ENCODE measurements at places on chromosomes 13 and 19.
A peak's percentile ranks its signal among the peaks of the same experiment; 100 is the strongest.

DNA sequence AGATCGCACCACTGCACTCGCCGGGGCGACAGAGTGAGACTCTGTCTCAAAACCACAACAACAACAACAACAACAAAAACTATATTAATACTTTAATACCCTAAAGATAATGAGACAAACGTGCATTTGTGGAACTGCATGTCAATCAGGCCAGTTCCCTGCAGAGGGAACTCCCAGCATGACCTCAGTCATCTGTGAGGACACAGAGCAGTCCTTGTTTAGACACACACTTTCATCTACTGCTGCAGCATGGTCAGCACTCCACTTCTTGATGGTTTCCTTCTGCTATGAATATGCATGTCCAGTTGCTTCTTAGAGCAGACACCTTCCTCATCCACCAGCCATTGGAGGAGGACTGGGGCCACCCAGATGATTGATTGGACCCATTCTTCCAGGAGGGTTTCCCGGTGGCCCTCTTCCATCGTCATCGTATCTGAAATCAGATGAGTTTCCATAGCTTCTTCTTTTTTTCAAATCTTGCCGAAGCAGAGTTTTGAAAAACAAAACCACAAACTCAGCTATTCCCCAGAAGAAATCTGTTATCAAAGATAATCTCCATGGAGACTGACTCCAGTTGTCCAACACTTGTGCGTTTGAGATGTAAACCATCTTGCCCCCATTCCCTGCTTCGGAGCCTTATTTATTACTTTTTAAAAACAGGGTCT, 26.5 kb downstream of the ZNF607 start:
- DNase-seq, result no peak

- DNase-seq, result no peak
Observed at GRCh38 chr19:1744822-1745563, 8.3 kb upstream of the ONECUT3 start.

GRCh38 chr19:51317376-51317775, 5.9 kb downstream of the IGLON5 start:
- no peak for DNase-seq

DNA sequence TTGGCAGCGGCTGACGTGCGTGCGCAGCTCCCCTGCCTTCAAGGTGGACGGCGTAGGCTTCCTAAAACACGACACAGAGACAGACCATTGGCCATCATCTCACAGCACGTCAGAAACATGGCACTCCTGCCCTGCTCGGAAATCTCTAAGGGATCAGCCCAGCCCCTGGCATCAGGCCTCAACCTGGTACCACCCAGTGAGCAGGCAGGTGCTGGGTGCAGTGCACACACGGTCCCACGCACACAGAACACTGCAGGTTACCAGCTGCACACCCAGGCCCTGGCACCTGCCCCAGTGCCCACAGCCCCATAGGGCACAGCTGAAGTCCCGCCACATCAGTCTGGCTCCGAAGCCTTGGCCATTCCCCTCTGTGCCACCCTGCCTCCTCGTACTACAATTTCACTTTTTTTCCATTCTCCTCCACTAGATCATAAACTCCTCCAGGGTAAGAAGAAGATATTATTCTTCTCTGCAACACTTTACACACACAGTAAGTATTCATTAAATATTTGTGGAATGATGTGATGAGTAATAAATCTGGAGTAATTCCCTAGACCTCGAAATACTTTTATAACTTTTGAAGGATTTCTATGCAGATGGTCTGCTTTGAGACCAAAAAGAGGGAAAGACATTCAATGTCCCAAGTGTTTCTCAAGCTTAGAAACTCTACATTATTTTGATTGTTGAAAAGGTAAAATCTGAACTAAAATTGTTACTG, 156.4 kb downstream of the COL4A1 start:
- DNase-seq, result no peak

DNA sequence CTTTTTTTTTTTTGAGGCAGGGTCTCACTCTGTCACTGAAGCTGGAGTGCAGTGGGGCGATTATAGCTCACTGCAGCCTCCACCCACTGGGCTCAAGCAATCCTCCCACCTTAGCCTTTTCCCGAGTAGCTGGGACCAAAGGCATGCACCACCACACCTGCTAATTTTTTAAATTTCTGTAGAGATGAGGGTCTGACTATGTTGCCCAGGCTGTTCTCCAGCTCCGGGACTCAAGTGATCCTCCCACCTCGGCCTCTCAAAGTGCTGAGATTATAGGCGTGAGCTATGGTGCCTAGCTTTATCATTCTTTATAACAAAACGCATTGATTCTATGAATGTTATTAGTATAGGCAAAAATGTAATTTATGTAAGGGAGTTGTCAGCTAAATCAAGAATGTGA, 17.9 kb upstream of the LYPD3 start:
- no peak for DNase-seq

DNA sequence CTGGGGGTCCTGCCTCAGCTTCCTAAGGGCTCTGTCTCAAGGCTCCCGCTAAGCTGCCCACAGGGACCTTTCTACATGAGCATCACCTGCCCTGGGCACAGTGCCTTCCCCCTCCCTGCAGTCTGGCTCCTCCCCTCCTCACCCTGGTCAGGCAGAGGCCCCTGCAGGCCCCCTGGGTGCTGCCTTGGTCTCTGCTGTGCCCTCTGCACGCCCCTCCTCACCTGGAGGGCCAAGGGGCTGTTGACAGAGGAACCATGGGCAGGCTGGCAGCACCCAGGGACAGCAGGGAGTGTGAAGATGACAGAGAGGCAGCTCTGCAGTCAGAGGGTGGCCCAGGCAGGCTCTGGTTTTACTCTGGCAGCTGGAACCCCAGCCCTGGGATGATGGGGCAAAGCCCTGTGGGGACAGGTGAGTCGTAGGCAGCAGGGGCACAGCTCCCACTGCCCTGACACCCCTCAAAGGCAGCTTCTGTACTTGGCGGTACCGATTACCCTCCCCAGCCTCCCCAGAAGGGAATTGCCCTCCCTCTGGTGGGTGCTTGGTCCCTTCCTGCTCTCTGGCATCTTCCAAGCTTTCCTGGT, 43.1 kb downstream of the SUGP2 start:
- DNase-seq, result no peak

- DNase-seq, result no peak
Observed at GRCh38 chr19:12034620-12035019, 859 bp downstream of the ZNF433 start.

- no peak for DNase-seq
Observed at GRCh38 chr13:94854688-94855087, 142.3 kb upstream of the SOX21 start.

DNA sequence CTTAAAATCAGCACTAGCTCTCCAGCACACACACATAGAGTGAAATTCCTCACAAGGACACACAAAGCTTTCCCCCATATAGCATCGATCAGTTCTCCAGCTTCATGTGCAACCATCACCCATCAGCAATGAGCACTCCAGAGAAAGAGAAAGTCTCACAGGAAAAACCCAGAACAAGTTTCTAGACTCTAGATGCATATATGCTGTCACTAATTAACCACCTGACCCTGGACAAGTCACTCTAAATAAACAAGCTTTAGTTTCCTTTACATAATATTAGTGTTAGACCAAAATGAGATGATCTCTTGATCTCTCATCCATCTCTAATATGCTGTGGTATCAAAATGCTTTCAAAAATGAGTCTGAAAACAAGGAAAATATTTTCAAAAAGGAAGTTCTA, 81.2 kb downstream of the TBC1D4 start:
- no peak for DNase-seq

GRCh38 chr13:110907951-110908898, 6.6 kb downstream of the ANKRD10 start:
- no peak for DNase-seq

- no peak for DNase-seq
Observed at GRCh38 chr13:76164290-76164689, 528.2 kb downstream of the LMO7 start.

DNA sequence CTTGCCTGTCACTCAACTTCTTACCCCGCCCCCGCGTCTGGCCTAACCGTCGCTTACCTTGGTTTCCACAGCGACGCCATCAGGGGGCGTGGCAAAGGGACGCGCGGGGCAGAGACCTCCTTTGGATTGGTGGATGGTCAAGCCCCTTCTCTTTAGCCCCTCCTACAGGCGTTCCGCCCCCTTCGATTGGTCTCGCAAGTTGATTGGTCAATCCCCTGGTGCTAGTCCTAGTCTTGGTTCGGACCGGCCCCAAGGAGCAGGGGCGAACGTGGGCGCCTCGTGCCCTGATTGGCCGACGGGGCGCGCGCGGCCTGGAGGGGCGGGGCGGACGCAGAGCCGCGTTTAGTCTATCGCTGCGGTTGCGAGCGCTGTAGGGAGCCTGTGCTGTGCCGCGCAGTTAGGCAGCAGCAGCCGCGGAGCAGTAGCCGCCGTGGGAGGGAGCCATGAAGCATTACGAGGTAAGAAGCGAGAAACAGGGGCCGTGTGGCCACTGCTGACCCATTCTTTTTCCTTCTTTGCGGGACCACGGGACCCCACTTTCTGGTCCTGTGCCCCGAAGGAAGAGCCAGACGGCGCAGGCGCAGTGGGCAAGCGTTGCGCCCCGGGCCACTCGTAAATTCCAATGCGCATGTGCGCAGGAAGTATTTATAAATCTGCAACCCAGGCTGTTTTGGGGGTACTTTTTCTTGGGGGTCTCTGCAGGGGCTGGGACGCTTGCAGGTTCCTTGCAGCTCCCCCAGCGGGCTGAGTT, at the start of gene TECR:
TSS of gene TECR (plus strand) at position 341 of the 751 bp plus-strand sequence. CDS start at position 444, 103 bp downstream.
- peak; percentile 100 for DNase-seq

DNA sequence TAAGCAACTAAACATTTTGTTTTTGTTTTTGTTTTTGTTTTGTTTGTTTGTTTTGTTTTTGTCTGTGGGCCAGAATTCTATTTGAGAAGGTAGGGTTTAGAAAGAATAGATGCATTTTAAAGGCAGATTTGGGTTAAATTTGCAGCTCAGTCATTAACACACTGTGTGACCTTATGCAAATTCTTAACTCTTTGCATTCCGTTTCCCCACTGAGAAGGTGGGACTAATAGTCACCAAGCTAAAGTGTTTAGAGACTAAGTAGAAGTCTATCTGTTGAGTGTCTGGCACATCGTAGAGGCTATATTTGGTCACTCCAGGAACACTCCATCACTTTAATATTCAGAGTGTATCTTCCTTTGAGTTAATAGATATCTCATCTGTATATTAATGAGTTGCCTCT, 87.1 kb downstream of the CCNA1 start:
- no peak for DNase-seq

- DNase-seq, result peak; percentile 87
Observed at GRCh38 chr13:99656092-99656745, 154.9 kb downstream of the TM9SF2 start.

- no peak for DNase-seq
Observed at GRCh38 chr13:26602783-26603182, 45.3 kb downstream of the WASF3 start.

GRCh38 chr13:84812789-84813188, 930.5 kb upstream of the SLITRK1 start:
- no peak for DNase-seq

DNA sequence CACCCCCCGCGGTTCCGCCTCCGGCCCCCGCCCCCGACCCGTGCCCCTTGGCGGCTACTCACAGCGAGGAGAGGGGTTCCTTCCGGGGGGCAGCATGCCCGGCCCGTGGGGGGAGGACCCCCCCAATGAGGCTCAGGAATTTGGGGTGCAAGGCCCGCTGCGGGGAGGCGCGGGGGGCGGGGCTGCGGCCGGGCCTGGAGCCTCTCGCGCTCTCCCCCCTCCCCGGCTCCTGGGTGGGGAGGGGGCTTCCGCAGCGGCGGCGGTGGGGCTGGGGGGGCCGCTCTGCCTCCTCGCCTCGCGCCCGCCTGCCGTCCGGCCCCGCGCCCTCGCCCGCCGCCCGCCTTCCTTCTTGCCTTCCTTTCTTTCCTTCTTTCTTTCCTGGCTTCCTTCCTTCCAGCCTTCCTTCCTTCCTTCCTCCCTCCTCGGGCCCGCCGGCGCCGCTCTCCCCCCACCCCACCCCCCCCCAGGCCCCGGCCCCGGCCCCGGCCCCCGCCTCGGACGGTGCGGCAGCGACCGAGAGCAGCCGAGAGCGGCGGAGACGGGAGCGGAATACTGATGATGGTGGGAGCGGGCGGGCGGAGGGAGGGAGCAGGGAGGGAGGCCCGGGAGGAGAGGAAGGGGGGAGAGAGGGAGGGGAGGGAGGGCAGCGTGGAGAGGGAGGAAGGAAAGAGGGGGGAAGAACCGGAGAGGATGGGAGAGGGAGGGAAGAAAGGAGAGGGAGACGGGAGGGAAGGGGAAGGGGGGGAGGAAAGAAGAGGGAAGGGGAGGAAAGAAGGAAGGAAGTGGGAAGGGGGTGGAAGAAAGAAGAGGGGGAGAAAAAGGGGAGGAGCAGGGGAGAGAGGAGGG, at the start of gene LRRC4B:
TSS of gene LRRC4B (minus strand) at position 554 of the 846 bp plus-strand sequence. CDS start 19,597 bp downstream, outside the sequence.
- DNase-seq, result no peak

DNA sequence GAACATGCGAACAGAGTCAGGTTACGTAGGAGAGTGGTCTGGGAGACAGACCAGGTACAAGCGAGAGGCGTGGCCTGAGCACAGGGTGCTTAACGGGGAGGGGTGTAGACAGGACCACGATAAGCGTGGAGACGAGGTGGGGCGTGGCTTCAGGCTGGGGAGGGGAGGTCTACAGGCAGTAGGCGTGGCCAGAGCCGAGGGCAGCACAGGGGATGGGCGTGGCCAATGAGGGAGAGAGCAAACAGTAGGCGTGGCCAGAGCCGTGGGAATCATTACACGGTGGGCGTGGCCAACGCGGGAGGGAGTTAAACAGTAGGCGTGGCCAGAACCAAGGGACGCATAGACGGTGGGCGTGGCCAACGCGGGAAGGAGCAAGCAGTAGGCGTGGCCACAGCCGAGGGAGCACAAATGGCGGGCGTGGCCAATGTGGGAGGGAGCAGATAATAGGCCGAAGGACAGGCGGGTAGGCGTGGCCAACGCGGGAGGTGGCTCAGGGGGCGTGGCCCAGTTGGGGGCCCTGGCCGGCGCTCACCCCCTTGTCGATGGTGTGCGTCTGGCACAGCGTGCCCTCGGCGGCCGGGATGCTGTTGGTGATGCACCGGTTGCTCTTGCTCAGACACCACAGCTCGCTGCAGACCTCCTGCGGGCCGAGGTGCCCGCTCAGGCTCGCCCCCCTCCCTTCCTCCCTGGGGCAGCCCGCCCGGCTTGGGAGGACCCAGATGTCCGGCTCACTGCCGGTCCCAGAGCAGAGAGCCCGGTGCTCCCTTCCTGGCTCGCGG, 15.2 kb upstream of the MYO1F start:
- peak; percentile 94 for DNase-seq

All from CD4-positive, alpha-beta T cell treated with Interleukin-15 for 4 hours (primary cell).